ENCODE measurements at places on chromosomes 16 and 17. TPM values are rescaled to one million over a fixed set of nuclear protein-coding genes. Genes with fewer than 3 reads are reported as not detected.
A peak's percentile ranks its signal among the peaks of the same experiment; 100 is the strongest.

DNA sequence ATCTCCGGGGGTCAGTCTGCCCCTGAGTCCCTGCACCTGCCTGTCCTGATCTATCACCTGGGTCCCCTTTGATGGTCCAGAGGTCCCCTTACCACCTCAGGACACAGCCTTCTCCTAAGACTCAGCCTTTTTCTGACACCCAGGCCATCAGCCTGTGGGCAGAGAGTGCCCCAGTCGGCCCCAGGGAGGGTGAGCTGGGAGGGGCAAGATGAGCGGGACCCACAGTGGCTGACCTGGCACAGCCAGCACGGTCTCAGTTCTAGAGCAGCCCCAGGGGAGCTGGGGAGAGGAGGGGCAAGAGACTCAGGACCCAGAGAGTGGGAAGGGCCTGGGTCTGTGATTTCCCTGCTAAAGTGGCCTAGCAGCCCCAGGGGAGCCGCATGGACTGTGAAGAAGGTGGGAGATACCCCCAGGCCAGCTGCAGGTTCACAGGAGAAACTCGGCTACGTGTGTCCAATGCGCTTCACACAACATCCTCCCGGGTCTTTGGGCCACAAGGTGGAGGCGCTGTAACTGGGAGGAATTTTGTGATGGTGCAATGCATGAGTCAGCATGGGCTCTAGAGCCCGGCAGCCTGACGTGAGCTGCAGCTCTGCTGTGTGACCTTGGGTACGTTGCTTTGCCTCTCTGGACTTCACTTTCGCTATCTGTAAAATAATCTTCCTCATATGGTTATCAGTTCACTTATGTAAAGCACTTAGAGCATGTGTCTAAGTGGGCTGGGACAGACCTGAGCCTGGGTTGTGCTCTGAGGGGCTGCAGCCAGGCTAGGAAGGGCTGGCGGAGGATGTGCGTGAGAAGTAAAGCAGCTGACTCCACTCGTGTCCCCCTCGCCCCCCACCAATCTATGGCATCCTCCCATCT lies 67.2 kb upstream of the LHX1 start:
- no peak for DNase-seq

- DNase-seq: no peak
Measured at GRCh38 chr16:50305441-50306061, 39.2 kb downstream of the ADCY7 start.

DNA sequence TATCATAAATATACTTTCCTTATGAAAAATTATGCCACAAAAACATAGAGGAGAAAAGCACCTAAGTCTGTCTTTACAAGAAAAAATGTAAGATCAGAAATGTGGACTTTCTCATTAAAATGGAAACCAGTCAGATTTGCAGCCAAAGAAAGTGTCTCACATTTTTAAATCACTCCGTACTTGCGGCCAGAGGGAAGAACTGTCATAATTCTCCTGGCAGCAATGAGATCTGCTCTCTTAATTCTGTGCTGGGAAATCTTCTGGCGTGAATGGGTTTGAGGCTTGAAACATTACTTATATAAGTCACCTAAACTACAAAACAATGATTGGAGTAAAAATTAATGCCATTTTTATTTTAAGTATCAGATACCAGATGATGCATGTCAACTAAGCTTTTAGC lies 10.7 kb downstream of the C16orf95 start:
- DNase-seq: no peak

DNA sequence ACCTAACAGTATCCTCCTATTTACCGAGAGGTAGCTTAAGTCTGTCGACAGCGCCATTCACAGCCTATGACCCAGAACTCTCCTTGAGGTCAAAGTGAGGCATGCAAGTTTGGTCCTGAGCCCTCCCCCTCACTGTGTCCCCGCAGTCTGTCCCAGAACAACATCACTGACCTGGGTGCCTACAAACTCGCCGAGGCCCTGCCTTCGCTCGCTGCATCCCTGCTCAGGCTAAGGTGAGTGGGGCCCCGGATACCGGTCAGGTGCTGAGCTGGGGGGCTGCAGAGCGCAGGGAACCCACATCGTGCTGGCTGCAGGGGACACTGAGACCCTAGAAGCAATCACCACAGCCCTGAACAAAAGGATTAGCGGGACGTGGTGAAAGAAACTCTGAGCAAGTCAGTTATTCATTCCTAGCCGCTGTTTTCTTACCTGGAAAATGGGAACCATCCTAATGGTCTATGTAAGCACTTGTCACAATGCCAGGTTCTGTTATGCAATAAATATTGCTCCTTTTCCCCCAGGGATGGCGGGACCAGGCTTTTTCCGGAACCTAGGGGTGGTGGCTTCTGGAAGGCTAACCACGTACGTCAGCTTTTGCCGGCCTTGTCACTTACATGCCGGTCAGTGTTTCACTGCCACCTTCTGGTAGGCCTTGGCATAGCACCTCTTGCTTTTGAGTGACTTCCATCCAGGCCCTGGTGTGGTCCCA lies 23.8 kb downstream of the DEXI start:
- no peak for DNase-seq

DNA sequence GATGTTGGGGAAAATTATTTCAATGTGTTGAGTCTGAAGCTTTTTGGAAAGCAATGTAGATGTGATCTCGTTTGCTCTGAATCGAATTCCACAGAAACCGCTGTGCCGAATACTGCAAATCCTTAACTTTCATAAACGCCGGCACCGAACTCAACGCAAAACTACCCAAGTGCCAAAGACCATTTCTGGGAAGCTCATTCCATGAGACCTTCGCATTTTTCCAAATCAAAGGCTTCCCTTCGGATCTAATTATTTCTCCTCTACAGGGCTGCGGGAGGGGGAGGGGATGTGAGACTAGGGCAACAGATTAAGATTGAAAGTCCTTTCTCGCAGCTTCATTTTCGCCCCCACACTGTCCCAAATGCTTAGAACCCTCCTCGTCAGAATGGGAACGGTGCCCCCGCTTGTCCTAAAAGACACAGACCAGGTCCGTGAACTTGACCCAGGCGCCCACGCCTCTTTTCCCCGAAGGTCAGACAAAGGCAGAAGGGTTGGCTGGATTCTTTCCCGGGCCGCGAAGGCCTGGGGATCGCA lies 4.0 kb downstream of the PRAC1 start:
- peak; percentile 24 for DNase-seq

- DNase-seq: no peak
Measured at GRCh38 chr17:9905902-9906301, 831 bp upstream of the RCVRN start.

The CTRB2 gene
- polyA plus RNA-seq: not detected
